ENCODE measurements at places on chromosomes 16 and 17.

- peak; percentile 39 for DNase-seq
Observed at GRCh38 chr17:30600830-30601494, 123.8 kb downstream of the GOSR1 start.

- no peak for DNase-seq
Observed at GRCh38 chr17:60887614-60888028, 210.0 kb downstream of the BCAS3 start.

DNA sequence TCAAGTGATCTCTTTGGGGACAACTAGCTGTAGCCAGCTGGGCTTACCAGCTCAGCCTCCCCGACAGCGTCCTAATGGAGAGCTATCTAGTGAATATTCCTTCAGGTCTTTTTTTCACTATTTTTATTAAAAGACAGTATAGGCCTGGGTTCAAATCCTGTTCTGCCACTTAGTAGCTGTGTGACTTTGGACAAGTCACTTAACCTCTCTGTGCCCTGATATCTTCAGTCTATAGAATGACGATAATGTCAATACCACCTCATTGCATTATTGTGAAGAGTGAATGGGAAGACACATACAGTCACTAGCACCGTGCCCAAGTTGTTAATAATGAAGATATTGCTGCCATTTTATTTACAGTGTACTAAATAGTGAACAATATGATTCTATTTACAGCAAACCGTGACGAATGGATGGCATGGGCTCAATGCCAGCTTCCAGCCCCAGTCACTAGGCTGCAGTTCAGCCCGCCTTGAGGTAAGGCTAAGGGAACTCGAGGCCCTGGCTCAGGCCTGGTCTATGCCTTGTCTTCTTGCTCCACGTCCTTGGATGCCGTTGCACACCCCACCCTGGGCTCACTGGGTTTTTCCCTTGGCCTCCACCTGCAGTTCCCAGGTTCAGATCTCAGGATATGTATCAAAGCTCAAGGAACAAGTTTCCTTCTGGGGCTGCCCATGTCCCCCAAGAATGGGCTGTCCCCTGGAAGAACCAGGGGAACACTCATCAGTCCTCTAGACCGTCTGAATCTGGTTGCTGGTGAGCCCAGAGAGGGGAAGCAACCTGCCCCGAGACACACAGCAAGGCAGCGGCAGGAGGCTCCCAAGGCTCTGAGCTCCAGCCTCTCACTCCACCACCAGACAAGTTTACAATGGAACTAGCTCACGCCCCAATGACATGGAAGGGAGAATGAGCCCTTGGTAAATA lies 95.4 kb upstream of the TNRC6C start:
- DNase-seq = no peak

- no peak for DNase-seq
Observed at GRCh38 chr16:57157533-57157932, 28.3 kb downstream of the PSME3IP1 start.

GRCh38 chr17:31672161-31672819 lies 186.8 kb downstream of the COPRS start:
- DNase-seq = no peak

GRCh38 chr16:87436225-87437172 lies 44.4 kb downstream of the MAP1LC3B start:
- DNase-seq = no peak

GRCh38 chr17:53186001-53186400 lies 636.7 kb upstream of the KIF2B start:
- DNase-seq = no peak

All from GM12892 (cell line).